Stimulated activated CD8-positive, alpha-beta memory T cell treated with anti-CD3 and anti-CD28 coated beads, Interleukin-15, amount 100 ng/mL, for 48 hours (primary cell): ENCODE measurements at places on chromosomes 2 and 18.

DNA sequence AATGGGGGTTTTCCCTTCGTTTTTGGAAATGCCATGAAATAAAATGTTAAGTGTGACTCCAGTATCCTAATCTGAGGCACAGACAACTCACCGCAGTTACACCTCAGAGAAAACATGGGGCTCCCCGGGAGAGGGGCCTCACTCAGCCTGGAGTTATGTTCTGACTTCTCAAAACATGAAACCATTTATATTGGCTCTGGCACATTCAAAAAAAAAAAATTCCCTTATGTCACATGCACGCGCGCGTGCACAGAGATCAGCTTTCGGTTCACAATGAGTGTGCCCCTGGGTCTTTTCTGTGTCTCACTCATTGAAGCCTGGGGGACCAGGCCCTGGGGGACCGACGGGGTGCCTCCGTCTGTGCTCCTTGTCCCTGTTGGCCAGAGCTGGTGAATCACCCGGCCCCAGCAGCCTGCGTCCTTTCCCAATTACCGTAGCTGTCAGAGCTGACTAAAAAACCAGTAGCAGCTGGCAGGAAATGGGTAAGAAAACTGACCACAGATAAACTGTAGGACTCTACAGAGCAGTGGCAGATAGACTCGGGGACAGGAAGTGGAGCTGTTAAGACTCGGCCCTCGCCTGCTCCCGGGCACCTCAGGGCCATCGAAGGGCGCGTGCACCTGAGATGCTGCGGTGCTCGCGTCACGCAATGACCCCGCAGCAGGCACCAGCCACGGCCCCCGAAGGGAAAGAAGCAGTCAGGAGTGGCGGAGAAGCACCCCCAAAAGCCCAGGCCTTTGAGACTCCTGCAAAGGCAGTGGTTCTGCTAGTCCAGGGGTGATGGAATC is 138.3 kb upstream of the ID2 start:
- DNase-seq: peak; percentile 76

DNA sequence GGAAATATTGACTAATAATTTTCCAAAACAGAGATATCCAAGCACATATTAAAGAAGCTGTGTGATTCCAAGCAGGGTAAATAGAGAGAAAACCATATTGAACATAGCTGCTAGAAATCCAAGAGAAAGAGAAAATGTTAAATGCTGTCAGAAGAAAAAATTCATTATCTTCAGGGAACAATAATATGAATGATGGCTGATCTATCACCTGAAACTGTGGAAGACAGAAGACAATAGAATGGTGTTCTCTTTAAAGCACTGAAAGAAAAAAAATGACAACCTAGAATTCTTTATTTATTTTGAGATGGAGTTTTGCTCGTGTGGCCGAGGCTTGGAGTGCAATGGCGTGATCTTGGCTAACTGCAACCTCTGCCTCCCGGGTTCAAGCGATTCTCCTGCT is 17.3 kb downstream of the PPP1CB start:
- no peak for DNase-seq

GRCh38 chr18:7090771-7091170 is 26.8 kb downstream of the LAMA1 start:
- DNase-seq: no peak

DNA sequence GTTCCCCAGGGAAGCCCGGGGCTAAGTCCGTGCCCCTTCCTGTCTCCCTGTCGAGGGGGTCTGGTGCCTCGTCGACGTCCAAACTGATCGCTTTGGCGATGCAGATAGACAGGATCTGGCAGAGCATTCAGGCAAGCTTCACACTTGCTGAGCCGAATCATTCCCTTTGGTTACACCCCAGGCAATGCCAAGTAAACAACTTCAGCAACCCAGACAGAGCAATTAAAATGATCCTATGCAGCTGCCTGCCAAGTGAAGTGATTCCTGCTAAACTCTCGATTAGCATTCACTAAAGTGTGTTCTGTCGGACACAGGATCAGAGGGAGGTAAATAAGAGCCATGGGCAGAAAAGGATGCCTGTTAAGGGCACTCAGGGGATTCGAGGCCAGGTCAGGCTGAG is 108.2 kb upstream of the RAB12 start:
- DNase-seq: no peak

DNA sequence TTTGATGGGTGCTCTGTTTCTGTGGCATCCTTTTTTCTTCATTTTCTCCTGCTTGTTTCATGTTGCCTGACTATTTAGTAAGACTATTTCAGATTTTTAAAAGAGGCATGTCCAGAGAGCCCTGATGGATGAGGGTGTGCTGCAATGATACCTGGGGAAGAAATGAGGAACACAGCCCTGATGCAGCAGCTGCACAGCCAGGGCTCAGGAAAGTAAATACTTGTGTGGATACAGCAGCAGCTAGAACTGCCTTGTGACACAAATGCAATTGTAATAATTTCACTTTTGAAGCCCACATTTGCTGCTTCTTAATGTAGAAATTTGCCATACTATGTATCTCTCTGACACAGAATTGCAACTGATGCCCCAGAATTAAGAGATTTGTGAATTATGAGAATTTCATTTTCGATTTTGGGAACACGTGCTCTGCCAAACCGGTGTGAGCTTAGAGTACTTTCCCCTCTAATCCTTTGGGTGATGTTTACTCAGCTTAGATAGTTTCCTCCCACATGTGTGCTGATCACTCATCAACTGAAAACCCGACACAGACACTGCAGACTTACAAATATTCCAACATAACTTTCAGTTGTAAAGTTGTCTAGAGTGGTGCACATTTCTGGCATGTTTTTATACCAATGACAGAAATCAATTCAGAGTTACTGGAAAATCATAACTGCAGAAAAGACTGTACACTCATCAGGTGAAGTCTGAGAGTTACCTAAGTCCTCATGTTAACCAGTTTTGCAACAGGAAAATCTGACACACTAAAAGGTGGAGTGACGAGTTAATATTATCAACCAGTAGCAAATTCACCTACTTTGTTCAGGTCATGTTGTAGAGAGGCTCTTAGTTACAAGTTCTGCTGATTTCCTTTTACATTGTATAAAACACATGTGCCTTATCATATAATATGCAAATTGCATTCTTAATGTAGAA is 383.4 kb downstream of the CBLN2 start:
- no peak for DNase-seq

DNA sequence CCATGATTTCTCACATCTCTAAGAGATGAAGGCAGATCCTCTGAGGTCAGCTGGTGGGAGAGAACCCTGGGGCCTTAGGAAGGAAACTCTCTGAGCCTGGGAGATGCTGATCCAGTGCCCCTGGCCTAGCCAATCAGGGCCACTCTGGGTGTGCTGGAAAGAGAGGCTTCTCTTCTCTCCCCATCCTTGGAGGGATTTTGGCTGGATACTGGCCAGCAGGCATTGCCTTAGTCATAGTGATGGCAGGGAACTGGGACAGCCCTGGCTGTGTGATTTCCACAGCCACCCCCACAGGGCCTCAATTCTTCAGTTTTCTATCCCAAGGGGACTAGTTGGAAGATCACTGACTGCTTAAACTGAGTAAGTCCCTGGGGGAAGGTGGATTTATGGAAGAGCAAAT is 26.6 kb upstream of the PLB1 start:
- DNase-seq: no peak

DNA sequence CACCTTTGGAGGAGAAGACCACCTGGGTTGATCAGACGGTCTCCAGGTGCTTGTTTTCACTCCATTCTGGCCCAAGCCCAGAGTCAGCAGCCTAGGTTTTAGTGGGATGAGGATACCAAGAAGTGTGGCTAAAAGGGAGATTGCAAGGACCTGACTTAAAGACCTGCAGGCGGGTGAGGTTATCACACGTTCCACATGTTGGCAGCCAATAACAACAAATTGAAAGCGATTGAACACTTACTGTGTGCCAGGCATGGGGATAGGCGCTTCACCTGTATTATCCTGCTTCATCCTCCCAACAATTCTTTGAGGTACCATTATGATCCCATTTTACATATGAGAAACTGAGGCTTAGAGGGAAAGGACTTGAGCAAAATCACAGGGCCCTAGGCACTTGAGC is 5.0 kb downstream of the ARL4C start:
- no peak for DNase-seq

DNA sequence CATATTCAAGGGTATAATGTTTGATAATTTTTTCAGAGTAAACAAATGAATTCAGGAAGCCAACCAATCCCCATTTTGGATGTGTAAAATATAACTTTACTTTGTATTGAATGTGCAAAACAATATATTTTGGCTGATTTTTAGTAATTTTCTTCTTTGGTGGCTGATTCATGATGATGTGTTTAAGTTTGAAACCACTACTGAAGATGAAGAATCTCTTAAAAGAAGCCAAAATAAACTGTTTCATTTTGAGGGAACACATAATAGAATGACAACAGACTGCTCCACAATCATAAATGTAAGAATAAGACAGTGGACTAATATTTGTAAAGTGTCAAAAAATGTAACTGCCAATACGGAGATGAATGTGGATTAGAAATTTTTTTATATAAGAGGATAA is 52.5 kb upstream of the TRIM43 start:
- no peak for DNase-seq

GRCh38 chr2:52072949-52073348 is 1041.0 kb upstream of the NRXN1 start:
- no peak for DNase-seq

- no peak for DNase-seq
Observed at GRCh38 chr2:61906186-61906470, 654 bp downstream of the COMMD1 start.

DNA sequence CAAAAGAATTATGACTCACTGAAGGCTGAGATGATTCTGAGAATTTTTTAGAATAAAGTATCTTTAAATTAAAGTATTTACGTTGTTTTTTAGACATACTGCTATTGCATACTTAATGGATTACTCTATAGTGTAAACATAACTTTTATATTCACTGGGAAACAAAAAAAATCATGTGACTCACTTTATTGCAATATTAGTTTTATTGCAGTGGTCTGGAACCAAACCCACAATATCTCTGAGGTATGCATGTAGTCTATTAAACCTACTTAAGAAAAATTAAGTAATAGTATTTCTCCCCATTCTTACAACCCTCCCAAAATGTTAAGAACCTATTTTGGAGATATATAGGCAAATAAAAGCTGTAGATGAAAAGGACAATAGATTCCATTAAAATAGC is 142.9 kb upstream of the ZNF521 start:
- DNase-seq: no peak

- DNase-seq: no peak
Observed at GRCh38 chr2:174749793-174750192, 14.5 kb downstream of the CHRNA1 start.

GRCh38 chr2:219720956-219721355 is 93.5 kb downstream of the SLC4A3 start:
- DNase-seq: no peak

DNA sequence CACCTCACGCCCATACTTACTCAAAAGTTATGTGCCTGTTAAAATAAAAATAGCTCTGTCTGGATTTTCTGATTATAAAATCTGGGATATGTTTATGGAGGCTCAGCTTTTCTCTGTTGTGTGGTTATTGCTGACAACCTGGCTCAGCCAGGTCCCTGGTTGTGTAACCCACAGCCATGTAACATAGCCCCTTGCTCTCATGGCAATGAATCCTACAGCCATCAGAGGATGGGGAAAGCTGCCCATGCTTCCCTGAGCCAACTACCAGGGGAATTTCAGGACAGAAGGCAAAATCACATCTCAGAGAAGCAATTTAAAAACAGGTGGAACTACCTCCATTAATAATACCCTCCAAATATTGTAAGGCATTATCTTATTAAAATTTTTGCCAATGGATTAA is 29.7 kb downstream of the ST8SIA5 start:
- no peak for DNase-seq

DNA sequence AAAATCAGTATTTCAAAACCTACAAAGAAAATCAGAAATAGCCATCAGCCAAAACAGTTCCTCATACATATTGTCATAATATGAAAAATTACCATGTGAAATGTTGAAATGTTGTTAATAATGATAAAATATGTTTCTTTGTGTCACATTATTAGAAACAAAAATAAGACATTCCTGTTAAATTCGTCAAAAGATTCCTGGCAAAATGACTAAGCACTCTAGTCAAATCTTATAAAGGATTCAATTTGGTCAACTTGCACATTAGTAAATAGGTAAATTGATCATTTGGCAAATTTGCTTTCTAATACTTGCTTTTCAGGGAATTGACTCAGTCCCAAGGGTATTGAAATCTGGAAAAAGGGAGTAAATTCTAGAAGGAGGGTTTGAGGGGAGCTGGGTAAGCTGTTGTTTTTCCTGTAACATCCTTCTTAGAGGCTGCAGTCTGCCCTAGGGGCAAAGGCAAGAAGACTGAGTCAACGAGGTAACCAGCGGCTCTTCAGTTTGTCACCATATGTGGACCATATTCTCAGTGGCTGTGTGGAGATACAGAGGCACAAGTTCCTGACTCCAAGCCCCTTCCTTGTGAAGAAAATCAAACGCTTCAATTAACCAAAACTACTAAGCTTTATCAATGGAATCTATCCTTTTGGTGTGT is 482.3 kb downstream of the TNS1 start:
- DNase-seq: no peak

GRCh38 chr2:69604026-69604678 is 39.4 kb downstream of the AAK1 start:
- DNase-seq: no peak

DNA sequence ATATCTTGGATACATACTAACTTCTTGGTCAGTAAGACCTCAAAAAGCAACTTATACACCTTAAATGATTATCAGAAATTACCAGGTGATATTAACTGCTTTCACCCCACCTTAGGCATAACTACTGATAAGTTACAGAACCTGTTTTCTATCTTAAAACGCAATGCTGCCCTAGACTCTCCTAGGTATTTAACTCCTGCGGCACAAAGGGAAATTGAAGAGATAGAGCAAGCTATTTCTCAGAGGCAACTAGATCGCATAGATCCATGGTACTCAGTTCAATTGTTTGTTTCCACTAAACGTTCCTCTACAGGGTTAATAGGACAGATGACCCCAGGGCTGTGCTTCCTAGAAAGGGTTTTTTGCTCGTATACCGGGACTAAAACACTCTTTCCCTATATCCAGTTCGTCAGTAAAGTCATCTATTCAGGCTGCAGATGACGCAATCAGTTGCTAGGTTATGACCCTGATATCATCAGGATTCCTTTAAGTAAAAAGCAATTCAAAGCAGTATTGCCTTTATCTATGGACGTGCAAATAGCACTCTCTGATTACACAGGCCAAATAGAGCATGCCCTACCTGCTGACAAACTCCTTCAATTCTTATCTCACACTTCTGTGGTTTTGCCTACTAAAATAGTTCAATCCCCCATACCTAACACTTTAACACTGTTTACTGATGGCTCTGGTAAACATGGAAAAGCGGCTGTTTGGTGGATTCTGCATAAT is 62.3 kb upstream of the MYO3B start:
- DNase-seq: no peak

DNA sequence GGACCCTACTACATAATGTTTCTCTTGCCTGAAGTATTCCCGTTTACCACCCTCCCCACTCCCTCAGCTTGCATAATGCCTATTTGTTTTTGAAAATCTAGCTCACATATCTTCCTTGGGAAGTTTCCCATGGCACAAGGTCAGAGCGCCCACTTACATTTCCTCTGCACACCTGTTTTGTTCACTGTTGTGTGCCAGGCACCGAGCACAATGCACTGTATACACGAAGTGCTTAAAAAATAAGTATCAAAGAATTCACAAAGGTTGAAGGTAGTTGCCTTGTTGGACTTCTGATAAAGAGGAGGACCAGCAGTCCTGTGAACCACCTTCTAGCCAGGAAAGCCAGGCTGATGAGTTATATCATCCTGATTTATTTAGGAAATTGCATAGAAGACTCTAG is 16.8 kb upstream of the RHOB start:
- DNase-seq: no peak

GRCh38 chr2:172985139-172985892 is 90.3 kb upstream of the MAP3K20 start:
- DNase-seq: no peak
